GM23338 (cell line): ENCODE measurements at places on chromosomes 12 and 14. TPM values are rescaled to one million over a fixed set of nuclear protein-coding genes. Genes with fewer than 3 reads are reported as not detected.

GRCh38 chr12:42343721-42344120 is 17.8 kb downstream of the PPHLN1 start:
- no peak for DNase-seq
- H3K4me1 ChIP-seq, result no peaks in the 10 kb centered on the region
- H3K4me3 ChIP-seq, result no peak overlapping the region
- H3K36me3 ChIP-seq, result no peaks in the 10 kb centered on the region

DNA sequence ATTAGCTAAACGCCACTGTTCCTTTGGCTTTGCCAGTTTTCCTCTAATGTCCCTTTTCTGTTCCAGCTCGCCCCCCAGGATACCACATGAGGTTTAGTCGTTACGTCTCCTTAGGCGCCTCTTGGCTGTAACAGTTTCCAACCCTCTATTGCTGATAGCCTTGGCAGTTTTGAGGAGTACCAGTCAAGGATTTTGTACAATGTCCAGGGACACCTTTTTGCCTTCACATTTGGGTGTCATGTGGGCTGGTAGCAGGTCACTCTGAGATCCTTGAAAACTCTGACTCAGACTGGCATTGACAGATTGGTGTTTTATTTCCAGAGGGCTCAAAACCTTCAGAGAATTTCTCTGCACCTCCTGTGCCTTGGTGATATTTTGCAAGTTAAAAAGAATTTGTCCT is 14.1 kb downstream of the SH2B3 start:
- H3K4me1 ChIP-seq, result peaks cover 20% of the 10 kb centered on the region; the same call in 1 of the 2 replicates
- no peaks in the 10 kb centered on the region for H3K27me3 ChIP-seq
- H3K27ac ChIP-seq, result peak overlapping the region; percentile 57; the same call in 1 of the 2 replicates
- DNase-seq, result no peak
- no peak overlapping the region for H3K4me3 ChIP-seq
- peaks cover 14% of the 10 kb centered on the region for H3K36me3 ChIP-seq

- H3K4me1 ChIP-seq, result no peaks in the 10 kb centered on the region
- H3K27me3 ChIP-seq, result no peaks in the 10 kb centered on the region
- no peak for DNase-seq
- H3K27ac ChIP-seq, result no peak overlapping the region
Measured at GRCh38 chr14:51360592-51360991, 120.5 kb downstream of the TMX1 start.

DNA sequence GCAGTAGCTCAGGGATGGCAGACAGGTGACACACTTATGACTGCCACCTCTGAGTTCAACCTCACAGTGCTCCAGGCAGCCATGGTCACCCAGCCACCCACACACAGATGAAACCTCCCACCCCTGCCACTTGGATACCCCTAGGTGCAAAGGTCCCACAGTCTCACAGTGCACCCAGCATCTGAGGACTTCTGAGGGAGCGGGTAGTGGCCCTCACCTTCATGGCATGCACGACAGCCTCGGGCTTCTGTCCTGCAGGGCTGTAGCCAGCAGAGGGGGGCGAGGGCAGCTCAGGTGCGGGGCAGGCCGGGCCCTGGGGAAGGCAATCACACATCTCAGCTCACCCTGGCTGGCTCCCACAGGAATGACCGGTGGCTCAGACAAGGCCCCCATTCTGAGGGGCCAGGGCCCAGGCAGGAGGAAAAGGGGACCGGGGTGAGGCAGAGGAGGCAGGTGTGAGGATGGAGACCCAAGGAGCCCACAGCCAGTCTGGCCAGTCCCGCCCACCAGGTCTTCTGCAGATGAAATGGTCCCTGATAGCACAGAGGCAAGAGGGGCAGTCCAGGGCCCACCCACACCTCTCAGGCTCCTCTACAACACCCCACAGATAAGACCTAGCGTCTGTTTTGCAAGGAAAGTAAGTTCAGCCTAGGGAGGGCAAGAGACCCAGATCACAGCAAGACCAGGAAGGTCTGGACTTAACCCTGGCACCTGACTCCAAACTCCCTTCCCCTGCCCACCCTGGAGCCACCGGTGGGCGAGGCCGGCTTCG is 35.8 kb downstream of the CCNK start:
- no peak overlapping the region for H3K27ac ChIP-seq
- H3K4me3 ChIP-seq, result no peak overlapping the region
- DNase-seq, result no peak
- H3K36me3 ChIP-seq, result no peaks in the 10 kb centered on the region
- no peaks in the 10 kb centered on the region for H3K27me3 ChIP-seq

GRCh38 chr14:72314808-72315435 is 382.7 kb downstream of the RGS6 start:
- H3K36me3 ChIP-seq, result no peaks in the 10 kb centered on the region
- H3K4me3 ChIP-seq, result no peak overlapping the region
- H3K4me1 ChIP-seq, result no peaks in the 10 kb centered on the region; the same call in 1 of the 2 replicates
- H3K27ac ChIP-seq, result no peak overlapping the region

COQ6 gene
- total RNA-seq, result 13.8 and 14.9 TPM in 2 replicates

DNA sequence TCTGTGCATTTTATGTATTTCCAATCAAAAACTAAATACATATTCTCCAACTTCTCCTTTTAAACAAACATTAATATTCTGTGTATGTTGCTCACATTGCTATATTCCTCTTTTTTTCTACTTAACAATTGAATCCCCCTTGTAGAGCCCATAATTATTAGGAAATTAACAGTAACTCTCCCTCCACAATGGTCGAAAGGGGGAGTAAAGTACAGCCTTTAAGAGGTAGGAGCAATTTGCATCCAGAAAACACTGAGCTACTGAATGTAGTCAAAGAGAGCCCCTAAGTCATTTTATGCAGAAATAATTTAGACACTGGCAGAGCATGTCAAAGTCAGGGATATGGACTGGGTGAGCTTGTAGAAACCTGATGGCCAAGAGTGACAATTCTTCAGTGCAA is 57.2 kb upstream of the SCN8A start:
- DNase-seq, result peak; percentile 54
- peaks cover 15% of the 10 kb centered on the region for H3K4me1 ChIP-seq
- no peaks in the 10 kb centered on the region; the same call in 1 of the 2 replicates for H3K36me3 ChIP-seq
- H3K4me3 ChIP-seq, result no peak overlapping the region

ARL6IP4 gene
- 68.7 and 85.5 TPM in 2 replicates for total RNA-seq

DNA sequence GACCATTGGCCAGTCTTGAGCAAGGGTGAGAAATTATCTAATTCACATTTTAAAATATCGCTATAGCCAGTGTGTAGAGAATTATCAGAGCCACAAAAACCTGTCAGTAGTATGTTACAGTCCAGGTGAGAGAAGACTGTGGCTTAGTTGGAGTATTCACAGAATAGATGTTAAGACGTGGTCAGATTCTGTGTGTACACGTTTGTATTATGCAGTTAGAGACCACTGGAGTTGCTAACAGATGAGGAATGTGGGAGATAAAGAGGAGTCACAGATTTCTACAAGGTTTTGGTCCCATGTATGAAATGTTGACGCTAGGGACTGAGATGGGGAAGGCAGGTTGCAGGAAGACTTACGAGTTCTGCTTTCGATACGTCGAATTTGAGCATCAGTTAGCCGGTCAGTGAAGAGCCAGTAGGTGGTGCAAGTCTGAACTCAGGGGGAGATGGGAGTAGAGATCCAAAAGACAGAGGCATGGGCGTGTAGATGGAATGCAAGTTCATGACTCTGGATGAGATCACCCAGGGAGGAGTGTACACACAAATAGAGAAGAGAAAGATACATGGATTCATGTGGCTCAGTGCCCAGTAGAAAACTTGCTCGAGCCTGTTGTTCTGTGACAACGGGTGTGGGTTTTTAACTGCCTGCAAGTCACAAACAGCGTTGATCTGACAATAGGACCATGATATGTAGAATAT is 114.8 kb upstream of the FLRT2 start:
- peak; percentile 61 for DNase-seq
- no peak overlapping the region for H3K27ac ChIP-seq
- H3K27me3 ChIP-seq, result no peaks in the 10 kb centered on the region
- no peaks in the 10 kb centered on the region for H3K4me1 ChIP-seq

CNIH1 gene
- 172 and 197 TPM in 2 replicates for total RNA-seq

KLRK1 gene
- not detected in 2 replicates for total RNA-seq

DNA sequence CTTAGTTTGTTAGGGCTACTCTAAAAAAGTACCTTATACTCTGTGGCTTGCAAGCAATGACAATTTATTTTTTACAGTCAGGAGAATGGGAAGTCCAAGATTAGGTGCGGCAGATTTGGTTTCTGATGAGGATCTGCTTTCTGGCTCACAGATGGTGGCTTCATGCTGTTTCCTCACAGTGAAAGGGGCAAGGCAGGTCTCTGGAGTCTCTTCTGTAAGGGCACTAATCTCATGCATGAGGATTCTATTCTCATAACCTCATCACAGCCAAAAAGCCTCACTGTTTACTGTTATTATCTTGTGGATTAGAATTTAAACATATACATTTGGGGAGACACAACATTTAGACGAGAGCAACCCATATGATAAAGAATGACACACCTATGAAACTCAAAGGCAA is 1957.4 kb upstream of the SEL1L start:
- no peaks in the 10 kb centered on the region for H3K27me3 ChIP-seq
- H3K4me1 ChIP-seq, result no peaks in the 10 kb centered on the region
- H3K27ac ChIP-seq, result no peak overlapping the region
- DNase-seq, result no peak
- no peak overlapping the region for H3K4me3 ChIP-seq

DBX2 gene
- total RNA-seq, result 0.07 TPM in 1 of 2 replicates, not detected in the other

DNA sequence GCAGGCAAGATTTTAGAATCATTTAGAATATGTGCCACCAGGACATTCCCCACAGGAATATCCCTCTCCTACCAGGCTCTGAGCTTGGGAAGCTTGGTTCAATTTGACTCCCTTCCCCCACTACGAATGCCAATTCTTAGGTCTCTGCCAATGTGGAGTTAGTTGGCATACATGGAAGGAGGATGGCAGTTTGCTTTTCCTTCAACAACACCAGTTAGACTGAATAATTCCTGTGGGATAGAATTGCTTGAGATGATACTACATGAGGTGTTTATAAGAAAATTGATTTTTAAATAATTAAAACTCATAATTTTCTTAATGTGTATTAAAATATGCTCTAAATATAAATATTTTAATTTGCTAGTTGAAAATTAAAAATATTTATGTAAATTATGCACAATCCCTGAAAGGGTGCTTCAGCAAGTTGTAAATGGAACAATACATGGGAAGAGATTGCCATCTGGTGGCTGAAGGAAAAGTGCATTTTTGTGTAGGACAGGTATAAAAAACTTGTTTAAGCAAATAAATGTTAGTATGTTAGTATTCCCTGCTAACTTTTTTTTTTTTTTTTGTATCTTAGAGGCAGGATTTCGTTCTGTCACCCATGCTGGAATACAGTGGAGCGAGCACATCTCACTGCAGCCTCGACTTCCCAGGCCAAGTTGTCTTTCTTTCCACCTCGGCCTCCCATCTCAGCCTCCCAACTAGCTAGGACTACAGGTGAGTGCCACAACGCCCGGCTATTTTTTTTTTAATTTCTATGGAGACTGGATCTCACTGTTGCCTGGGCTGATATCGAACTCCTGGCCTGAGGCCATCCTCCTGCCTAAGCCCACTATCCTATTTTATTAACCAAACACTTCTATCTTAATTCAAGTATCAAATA is 25.8 kb upstream of the STRAP start:
- H3K4me3 ChIP-seq, result no peak overlapping the region
- no peaks in the 10 kb centered on the region for H3K4me1 ChIP-seq
- no peaks in the 10 kb centered on the region for H3K27me3 ChIP-seq
- H3K36me3 ChIP-seq, result no peaks in the 10 kb centered on the region

CEP83 gene
- total RNA-seq, result 24.7 and 29.8 TPM in 2 replicates

TPH2 gene
- total RNA-seq, result 1.0 and 1.4 TPM in 2 replicates

- H3K27me3 ChIP-seq, result no peaks in the 10 kb centered on the region
- H3K27ac ChIP-seq, result no peak overlapping the region
- no peaks in the 10 kb centered on the region for H3K36me3 ChIP-seq
Measured at GRCh38 chr14:26281280-26281998, 316.4 kb downstream of the NOVA1 start.

DNA sequence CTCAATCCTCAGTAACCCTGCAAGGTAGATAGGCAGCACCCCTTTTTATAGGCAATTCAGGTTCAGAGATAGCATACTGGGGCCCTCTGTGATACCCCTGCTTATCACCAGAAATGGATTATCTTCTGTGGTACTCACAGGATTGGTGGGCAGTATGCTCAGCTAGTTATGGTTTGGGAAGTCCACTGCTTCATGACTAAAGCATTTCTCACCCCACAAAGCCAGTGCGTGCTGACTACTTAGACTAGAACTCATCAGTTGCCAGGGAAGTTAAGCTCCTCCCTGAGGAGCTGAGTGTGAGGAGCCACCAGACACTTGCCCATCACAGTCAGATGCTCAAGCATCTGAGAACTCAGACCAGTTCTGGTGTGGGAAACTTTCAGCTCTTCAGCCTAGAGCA is 76.3 kb downstream of the SCAF11 start:
- no peaks in the 10 kb centered on the region for H3K4me1 ChIP-seq
- H3K27me3 ChIP-seq, result no peaks in the 10 kb centered on the region
- H3K27ac ChIP-seq, result no peak overlapping the region
- H3K36me3 ChIP-seq, result 0 out of 2 replicates have a peak, but pooled peaks cover 2% of the 10 kb centered on the region

DNA sequence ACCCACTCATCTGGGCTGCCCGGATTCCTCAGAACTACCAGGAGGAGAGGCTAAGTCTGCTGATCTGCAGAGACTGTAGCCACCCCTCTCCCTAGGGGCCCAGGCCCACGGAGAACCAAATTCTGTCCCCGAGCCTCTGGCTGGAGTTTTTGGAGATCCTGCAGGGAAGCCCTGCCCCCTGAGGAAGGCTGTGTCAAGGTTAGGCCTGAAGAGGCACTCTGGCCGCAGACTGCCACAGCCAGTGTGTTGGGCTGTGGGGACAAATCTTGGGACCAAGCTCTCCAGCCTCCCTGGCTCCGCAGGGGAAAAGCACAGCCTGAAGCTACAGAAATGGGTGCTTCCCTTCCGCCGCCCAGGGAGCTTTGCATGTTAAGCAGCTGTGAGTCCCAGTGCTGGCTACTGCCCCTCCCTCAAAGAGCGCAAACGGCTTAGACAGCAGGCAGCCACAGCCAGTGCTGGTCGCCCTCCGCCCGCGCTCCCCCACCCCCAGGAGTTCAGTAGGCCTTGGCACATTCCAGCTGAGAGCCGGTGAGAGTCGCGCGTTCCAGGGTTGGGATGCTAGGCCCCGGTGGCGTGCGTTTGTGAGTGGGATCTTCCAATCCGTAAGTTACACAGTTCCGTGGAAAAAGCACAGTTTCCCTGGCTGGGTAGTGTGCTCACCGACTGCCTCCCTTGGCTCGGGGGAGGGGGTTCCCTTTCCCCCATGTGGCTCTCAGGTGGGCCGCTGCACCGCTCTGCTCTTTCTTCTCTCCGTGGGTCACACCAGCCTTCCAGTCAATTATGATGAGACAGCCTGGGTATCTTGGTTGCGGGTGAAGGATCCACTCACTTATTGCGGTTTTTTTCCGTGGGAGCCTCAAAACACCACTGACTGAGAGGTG is 13.2 kb downstream of the CLEC4E start:
- no peak overlapping the region for H3K27ac ChIP-seq
- peak; percentile 58 for DNase-seq
- no peak overlapping the region for H3K4me3 ChIP-seq
- no peaks in the 10 kb centered on the region for H3K36me3 ChIP-seq

- no peaks in the 10 kb centered on the region for H3K4me1 ChIP-seq
- H3K27me3 ChIP-seq, result no peaks in the 10 kb centered on the region
- no peak overlapping the region for H3K27ac ChIP-seq
- no peaks in the 10 kb centered on the region for H3K36me3 ChIP-seq
- no peak overlapping the region for H3K4me3 ChIP-seq
Measured at GRCh38 chr12:127108360-127109215, 1158.4 kb upstream of the TMEM132C start.

- H3K4me3 ChIP-seq, result peak overlapping the region; percentile 34; the same call in 1 of the 2 replicates
- H3K27ac ChIP-seq, result peak overlapping the region; percentile 83; the same call in 1 of the 2 replicates
Measured at GRCh38 chr14:91383439-91383838, 34.2 kb downstream of the CCDC88C start.

NAV3 gene
- 10.5 and 12.0 TPM in 2 replicates for total RNA-seq
